ENCODE measurements at places on chromosomes 6 and 20.
A peak's percentile ranks its signal among the peaks of the same experiment; 100 is the strongest.

DNA sequence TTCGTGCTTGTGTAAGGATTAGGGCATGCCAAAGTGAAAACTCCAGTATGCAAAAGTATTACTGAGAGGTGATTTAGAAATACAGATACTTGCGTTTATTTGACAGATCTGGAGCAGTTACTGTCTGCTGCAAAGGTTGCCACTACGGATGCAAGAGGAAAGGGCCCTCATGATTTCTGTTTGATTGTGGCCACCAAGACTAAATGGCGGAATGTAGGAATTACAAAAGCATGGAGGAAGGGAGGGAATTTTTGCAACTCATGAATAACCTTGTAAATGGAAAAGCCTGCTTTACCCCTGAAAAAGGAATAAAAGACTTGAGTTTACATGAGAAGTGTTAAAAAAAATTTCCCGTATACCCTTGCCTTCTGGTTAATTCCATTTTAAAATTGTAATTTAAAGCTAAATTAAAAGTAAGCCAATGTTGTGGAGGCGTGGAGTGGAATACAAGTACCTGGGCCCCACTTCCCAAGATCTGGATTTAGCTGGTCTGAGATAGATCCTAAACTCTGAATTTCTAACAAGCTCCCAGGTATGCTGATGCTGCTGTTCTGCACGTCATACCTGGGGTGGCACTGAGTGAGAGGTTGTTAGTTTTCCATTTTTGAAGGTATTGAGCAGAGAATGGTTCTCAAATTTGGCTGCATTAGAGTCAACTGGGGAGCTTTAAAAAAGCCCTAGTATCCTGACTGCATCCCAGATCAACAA is 56.6 kb upstream of the NKX2-2 start:
- no peak for DNase-seq

- DNase-seq, result peak; percentile 7
These were observed 104.9 kb downstream of the RPS12 start for GRCh38 chr6:132919045-132919860.

- no peak for DNase-seq
These were observed 12.8 kb upstream of the SASH1 start for GRCh38 chr6:148329596-148330381.

- DNase-seq, result no peak
These were observed 9.5 kb upstream of the HLA-DOA start for GRCh38 chr6:33018904-33019303.

DNA sequence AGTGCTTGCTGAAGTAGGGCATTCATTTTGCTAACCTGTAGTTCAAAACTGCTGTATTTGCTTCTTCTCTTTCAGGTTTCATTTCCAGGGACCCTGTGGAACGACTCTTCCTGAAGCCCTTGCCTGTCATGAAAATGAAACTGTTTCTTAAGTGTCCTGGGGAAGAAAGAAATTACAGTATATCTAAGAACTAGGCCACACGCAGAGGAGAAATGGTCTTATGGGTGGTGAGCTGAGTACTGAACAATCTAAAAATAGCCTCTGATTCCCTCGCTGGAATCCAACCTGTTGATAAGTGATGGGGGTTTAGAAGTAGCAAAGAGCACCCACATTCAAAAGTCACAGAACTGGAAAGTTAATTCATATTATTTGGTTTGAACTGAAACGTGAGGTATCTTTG is 3.4 kb upstream of the NOL7 start:
- DNase-seq, result no peak

DNA sequence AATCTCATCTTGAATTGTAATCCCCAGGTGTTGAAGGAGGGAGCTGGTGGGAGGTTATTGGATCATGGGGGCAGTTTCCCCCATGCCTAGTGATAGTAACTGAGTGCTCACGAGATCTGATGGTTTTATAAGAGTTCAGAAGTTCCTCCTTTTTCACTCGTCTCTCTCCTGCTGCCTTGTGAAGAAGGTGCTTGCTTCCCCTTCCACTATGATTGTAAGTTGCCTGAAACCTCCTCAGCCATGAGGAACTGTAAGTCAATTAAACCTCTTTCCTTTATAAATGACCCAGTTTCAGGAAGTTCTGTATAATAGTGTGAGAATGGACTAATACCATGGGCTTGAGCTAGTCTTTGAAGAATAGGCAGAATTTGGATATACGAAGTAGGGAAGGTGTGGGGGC is 113.9 kb downstream of the RIN2 start:
- DNase-seq, result no peak

GRCh38 chr6:50093116-50093937 is 43.6 kb upstream of the DEFB112 start:
- DNase-seq, result peak; percentile 4

DNA sequence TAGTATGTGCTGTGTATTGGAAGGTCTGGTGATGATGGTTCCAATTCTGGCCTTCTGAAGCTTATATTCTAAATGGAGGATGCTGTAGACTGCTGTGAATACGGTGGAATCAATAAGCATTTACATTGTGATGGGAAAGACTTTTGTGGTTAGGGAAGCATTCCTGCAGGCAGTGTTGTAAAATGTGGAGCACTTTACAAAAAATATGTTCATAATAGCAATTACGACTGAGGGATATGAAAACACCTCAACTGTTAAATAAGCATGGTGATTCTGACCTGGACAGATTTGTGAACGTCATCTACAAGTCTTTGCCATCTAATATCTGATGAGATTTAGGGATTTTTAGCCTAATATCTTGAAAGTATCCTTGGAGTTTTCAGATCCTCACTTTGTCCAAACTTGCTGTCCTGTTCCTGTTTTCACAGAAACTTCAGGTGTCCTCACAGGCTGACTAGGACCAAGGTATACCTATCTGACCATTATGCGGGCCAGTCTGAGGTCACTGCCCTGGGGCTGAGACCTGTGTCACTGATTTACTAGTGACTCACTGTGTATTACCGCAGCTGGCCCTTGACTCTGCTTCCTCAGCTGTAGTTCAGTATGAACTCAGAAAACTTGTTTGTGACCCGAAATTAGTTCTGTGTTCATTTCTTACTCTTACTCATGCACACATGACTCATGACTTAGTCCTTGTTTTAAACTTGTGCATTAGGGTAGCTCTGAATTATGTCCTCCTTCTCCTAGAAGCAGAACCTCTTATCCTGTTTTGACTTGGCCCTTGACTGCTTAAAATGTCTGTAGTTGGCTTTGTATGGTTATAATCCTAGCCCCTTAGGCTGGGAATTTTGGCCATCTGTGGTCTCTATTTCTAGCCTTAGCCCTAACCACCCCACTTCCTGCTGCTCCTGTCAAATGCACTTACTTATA is 343.0 kb downstream of the CDKAL1 start:
- peak; percentile 36 for DNase-seq

GRCh38 chr6:169950558-169950957 is 199.1 kb downstream of the ERMARD start:
- DNase-seq, result no peak

- DNase-seq, result no peak
These were observed 19.8 kb downstream of the COL20A1 start for GRCh38 chr20:63312690-63313348.

GRCh38 chr6:52399511-52400312 is 20.4 kb upstream of the EFHC1 start:
- no peak for DNase-seq

DNA sequence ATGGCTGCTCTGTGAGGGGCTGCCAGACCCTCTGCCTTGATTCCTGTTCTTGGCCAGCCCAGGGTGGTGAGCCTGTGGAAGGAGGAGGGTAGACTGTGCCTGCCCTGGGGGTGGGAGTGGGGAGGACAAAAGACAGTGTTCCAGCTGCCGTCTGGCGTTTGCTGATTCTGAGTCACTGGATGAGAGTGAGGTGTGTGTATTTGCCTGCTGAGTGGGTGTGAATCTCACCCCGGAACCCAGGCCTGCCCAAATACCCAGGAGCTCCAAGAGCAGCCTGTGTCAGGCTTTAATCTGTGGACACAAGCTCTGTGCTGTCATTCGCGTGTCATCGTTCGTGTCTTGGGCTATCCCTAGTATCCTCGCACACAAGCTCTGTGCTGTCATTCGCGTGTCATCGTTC is 2.6 kb upstream of the LKAAEAR1 start:
- DNase-seq, result no peak

DNA sequence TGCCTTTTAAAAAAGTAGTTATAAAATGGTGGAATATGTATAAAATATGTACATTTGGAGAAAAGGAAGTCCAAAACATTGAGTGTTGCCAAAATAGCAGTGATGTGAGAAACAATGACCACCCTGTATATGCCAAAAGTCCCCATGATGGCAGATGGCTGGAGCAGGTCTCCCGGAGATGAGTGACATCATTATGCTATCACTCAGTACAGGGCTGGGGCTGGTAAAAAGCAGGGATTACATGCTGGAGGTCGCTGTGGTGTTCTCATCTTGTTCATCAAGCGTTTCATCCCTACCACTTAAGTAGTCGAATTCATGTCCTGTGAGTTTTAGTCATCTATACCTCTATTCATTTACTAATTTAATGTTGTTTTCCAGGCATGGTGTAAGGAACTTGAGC is 315.3 kb upstream of the SLC35B3 start:
- DNase-seq, result no peak

GRCh38 chr20:53750827-53751619 is 157.4 kb upstream of the ZNF217 start:
- no peak for DNase-seq

DNA sequence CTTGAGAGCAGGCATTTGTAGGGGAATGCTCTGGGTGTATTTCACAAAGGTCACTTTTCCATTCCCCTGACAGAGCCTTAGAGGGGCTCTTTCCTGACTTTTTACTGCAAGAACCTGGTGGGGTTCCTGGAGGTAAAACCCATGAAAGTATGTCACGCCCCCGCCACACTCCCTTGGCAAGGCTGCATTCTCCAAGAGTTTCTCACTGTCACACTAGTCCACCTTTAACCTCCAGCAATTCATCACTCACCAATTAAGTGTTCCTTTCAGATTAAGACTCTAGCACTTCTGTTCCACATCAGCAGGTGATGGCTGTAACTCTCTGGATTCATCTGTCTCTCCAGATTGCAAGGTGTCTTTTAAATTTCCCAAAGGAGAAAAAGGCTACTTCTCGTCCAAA is 32.7 kb upstream of the NKX2-4 start:
- no peak for DNase-seq

Measured in HuH-7.5 (cell line).